ENCODE measurements at places on chromosomes 12 and 14.

DNA sequence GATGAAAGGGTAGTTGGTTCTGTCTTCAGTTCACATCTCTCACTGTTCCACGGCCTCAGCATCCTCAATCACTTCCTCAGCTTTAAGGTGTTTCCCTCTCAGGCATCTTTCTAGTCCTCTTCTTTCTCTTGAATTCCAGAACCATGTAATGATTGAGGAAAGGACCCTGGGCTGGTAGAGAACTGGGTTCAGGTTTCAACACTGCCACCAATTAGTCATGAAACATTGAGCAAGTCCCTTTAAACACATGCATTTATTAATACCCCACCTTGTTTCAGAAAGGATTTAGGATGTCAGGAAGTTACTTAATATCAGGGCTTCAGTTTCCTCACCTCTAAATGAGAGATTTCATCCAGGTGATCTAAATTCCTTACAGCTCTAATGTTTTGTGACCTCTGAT, 7.2 kb downstream of the DMAC2L start:
- DNase-seq, result no peak

GRCh38 chr14:75393794-75394193, 34.0 kb upstream of the JDP2 start:
- DNase-seq, result no peak

- no peak for DNase-seq
These were observed 3.4 kb upstream of the ABCB9 start for GRCh38 chr12:122969676-122970075.

GRCh38 chr12:120041386-120042231, 52.6 kb downstream of the BICDL1 start:
- no peak for DNase-seq

DNA sequence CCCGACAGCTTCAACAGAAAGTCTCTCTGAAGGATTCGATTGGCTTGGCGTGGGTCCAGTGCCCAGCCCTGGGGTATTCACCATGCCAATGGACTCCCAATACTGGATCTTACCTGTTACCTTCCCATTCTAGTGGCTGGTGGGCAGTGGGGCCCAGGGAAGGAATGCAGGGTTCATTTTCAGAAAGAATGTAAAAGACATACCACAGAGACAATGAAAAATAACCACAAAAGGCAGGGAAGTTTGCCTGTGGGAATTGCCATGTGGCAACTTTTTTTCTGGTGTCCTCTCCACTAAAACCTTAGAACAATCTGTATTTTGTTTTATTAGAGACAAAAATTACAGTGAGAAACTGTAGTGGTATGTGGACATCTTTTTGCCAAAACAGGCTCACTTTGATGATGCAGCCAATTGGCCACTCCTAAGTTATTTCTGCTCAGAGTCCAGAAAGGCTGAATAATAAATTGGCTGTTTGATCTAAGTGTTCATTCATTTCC, 55.2 kb downstream of the PTGER2 start:
- no peak for DNase-seq

DNA sequence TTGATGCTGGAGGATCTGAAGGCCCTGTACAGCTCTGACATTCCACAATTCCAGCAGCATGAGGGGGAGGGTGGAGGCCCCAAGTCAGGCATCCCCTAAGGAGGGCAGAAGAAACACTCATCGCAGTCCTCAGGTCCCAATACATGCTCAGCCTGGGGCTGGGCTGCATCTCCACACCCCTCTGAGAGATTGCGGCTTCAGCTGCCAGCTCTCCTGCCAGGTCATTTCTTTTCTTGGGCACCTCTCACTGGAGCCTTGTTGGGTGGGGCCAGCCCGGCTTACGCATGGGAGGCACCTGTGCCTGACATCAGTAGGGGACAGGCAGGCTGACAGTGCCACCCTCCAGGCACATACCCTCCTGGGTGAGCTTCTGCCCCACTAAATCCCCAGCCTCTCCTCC, 89.8 kb downstream of the DICER1 start:
- no peak for DNase-seq

DNA sequence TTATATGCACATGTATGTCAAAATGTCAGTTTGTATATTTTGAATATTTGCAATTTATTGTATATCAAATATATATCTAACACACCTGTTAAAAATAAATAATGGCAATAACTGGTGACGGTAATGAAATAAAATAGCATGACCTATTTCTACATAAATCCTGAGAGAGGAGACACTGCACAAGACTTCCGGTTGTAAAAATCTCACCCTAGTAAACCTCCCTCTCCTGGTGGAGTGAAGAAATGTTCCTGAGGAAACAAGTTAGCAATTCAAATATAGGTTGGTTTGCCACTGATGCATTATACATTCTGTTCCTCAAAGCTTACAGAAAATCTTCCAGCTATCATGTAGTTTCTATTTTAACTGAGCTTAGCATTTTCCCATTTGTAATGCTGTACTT, 166.1 kb upstream of the SYT10 start:
- no peak for DNase-seq

DNA sequence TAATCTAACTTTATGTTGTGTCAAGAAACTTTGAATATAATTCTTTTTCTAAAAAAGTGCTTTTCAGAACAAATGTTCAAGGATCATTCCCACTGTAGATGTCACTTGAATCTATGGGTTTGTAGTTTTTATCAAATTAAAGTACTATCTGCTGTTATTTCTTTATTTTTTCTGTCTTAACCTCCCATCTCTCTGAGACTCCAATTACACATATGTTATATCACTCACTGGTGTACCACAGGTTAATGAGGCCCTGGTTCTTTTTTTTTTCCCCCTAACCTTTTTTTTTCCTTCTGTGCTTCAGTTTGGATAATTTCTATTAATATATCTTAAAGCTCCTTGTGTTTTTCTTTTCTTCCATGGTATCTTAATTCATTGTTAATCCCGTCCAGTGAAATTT, 279.9 kb upstream of the RGS6 start:
- DNase-seq, result no peak

DNA sequence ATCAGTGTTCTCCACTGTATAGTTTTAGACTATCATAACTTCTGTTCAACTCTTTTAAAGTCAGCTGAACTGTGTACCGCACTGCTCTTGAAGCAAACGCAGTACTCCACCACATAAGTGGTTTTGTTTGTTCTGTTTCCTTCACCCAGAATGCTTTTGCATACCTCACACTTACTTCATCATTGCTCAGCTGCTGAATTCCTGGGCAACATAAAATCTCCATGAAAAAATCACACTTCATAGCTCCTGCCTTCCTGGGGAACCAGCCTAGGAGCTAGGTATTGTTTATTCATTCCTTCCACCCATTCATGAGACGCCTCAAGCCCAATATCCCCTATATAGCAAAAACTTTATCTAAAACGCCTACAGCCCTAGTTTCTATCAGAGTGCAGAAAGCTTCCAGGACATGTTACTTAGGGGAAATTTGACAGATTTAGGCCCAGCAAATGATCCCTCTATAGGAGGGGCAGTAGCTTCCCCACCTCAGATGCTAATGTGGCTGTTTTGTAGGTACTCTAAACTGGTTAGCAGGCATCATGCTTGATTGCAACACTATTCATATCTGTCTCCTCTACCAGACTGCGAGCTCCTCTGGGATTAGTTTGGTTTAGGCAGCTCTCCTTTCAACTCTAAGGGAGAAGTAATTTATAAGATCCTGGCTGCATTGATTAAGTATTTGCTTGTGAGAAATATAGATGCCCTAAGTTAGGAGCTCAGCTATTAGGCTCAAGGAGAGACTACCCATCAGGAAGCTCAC, 44.5 kb downstream of the LRRC9 start:
- no peak for DNase-seq

GRCh38 chr14:44438936-44439335, 68.1 kb downstream of the FSCB start:
- no peak for DNase-seq

- DNase-seq, result no peak
These were observed 19.1 kb upstream of the SLC38A2 start for GRCh38 chr12:46391630-46392029.

DNA sequence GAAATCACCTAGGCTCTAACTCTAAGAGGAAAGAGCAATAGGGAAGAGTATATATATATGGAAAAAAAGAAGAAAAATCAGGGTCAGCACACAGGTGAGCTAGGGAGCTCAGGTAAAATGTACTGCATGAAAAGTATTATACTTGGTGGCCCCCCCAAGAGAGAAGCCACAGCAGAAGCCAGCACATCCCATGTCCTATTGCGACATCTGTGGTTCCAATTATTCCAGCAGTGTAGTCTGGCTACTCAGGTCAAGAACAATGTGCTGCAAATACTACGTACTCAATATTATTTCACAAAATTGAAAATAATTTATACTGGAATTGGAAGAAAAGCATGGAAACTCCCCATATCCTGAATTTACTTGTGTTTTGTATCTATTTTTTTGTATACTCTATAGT, 85.5 kb downstream of the CEP83 start:
- no peak for DNase-seq

DNA sequence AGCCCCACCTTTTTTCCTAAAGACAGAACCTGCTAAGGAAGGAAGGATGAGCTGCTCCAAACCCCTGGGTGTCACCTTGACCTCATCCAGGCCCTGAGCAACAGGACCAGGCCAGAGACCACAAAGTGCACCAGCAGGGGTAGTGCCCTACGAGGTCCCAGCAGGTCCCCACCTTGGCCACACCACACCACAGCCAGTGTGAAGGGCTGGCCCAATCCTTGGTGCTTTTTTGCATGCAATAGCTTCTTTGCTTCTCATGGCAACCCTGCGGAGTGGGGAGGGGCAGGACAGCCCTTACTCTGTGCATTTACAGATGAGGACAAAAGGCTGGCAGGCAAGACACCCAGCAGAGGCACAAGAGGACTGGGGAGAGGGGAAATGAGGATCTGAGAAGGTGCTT, 352.6 kb downstream of the BCL11B start:
- no peak for DNase-seq

DNA sequence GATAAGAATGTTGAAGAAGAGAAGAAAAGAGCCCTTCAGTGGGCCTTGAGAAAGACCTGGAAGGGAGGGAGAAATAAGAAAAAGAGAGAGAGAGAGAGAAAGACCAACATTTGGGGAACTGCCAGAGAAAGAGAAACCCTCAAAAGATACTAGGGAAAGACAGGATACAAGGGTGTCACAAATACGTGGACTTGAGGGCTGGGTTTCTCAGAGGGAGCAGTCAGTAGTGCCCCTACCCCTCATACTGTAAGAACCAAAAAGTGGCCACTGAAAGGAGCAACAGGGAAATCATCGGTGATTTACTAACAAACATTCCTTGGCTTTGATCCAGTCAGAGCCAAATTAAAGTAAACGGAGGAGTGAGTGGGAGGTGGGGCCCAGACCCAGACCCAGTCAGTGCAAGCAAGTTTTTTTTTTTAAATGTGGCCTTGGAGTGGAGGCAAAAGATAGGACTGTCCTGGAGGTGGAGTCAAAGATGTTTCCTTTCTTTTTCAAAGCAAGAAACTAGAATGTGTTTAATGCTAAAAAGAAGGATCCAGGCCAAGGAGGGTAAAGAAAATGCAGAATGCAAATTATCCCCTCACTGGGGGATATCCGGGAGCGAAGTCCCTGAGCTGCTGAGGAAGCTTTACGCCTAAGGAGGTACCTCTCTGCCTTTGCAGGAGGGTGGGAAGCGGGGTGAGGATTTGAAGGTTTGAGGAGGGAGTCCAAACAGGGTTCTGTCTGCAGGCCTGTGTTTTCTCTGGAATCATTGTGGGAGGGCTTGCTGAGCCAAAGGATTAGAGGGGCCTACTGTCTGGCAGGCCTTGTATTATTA, 143.5 kb upstream of the AMIGO2 start:
- DNase-seq, result no peak

- no peak for DNase-seq
These were observed 392.0 kb downstream of the LRIG3 start for GRCh38 chr12:58528271-58528670.

DNA sequence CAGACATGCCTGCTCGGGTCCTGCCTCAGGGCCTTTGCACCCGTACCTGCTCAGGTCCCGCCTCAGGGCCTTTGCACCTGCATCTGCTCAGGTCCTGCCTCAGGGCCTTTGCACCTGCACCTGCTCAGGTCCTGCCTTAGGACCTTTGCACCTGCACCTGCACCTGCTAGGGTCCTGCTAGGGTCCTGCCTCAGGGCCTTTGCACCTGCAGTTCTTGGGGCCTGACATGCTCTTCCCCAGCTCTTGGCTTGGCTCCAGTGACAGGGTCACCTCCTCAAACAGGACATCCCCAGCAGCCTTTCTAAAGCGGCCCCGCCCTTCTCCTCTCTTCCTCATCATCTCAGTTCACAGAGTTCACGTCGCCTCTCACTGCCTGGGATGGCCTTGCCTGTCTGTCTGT, 54.9 kb upstream of the NCOR2 start:
- DNase-seq, result no peak

Data from stimulated activated CD8-positive, alpha-beta memory T cell treated with anti-CD3 and anti-CD28 coated beads, Interleukin-4, amount 100 ng/mL, for 48 hours (primary cell).